ENCODE measurements at places on chromosomes 2 and 18.

DNA sequence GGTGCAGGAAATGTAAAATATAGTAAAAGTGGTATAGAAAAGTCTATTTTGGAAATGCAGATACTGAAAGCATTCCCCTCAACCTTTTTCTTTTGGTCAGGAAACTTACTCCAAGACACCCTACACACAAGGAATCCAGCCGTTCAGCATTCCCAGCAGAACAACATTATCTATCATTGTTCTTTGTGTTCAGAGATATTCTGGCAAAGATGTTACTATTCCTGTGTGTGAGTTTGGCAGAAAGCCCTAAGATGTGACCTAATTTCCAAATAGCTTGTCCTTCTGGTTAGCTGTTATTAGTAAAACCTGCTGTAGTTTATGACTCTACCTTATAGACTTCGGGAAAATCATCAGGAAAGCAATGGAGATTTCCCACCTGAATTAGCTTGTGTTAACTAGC is 78.1 kb upstream of the PELI1 start:
- no peak for DNase-seq

- no peak for DNase-seq
These were observed 146.6 kb downstream of the SMAD7 start for GRCh38 chr18:48803951-48804855.

DNA sequence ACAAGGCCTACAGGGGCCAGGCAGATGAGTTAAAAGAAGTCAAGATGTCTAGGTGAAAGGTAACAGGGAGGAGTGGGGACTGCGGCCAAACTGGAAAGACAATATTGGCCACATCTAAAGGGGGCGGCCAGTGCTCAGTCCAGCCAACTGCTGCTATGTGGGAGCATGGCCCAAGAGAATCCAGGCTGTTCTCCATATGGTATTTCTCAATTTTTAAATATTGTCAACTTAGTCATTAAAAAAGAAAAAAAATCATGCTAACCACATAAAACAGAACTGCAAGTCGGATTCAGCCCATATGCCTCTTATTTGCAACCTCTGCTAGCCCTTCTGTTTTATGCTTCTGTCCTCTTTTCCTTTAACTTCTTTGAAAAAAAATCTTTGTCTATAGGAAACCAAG is 14.8 kb downstream of the TRABD2A start:
- DNase-seq = no peak

GRCh38 chr18:48817021-48817461 is 133.7 kb downstream of the SMAD7 start:
- no peak for DNase-seq

- no peak for DNase-seq
These were observed 388.7 kb upstream of the MYT1L start for GRCh38 chr2:2719781-2720180.
